ENCODE measurements at places on chromosomes 7 and 10. TPM values are rescaled to one million over a fixed set of nuclear protein-coding genes. Genes with fewer than 3 reads are reported as not detected.

Gene CDHR1
- 1.7 TPM for total RNA-seq

Gene NPSR1
- total RNA-seq: not detected

Gene ARL3
- total RNA-seq: 6.3 TPM

Gene ING3
- 38.0 TPM for total RNA-seq

Gene FAM25G
- not detected for total RNA-seq

Gene RBP3
- not detected for total RNA-seq

Gene SLC26A4
- 0.05 TPM for total RNA-seq

Gene OR2A7
- total RNA-seq: 1.3 TPM

Gene MAP3K8
- 97.0 TPM for total RNA-seq

Gene C10orf62
- not detected for total RNA-seq

Gene BTBD16
- not detected for total RNA-seq

Gene GRID2IP
- 1.7 TPM for total RNA-seq

Gene NKX2-3
- total RNA-seq: not detected

Gene CLDN3
- total RNA-seq: not detected

Gene TASOR2
- total RNA-seq: 69.6 TPM

Gene HOXA13
- total RNA-seq: not detected

Gene KIAA1217
- total RNA-seq: 0.53 TPM

Gene ADAM22
- total RNA-seq: 2.0 TPM

Gene FOXI2
- total RNA-seq: not detected

Gene GNGT1
- total RNA-seq: not detected

Gene ANKRD2
- not detected for total RNA-seq

Gene LMOD2
- total RNA-seq: not detected

Gene LSM5
- total RNA-seq: 34.7 TPM

Gene COL1A2
- 0.47 TPM for total RNA-seq

Gene RAMP3
- not detected for total RNA-seq

Gene ABCB8
- total RNA-seq: 69.7 TPM

Gene ZNF727
- 0.83 TPM for total RNA-seq

Gene WNT8B
- not detected for total RNA-seq

Gene CRHR2
- total RNA-seq: not detected

Gene SH2D4B
- total RNA-seq: 0.12 TPM

Gene STAG3
- 22.0 TPM for total RNA-seq

Gene KLF14
- 0.27 TPM for total RNA-seq

Gene OR2A12
- not detected for total RNA-seq

Measured in B cell (primary cell).